ENCODE measurements at places on chromosomes 7 and 10.

- DNase-seq: no peak
Measured at GRCh38 chr10:124994573-124995473, 52.9 kb downstream of the ZRANB1 start.

- no peak for DNase-seq
Measured at GRCh38 chr7:111093496-111093895, 2.6 kb downstream of the LRRN3 start.

DNA sequence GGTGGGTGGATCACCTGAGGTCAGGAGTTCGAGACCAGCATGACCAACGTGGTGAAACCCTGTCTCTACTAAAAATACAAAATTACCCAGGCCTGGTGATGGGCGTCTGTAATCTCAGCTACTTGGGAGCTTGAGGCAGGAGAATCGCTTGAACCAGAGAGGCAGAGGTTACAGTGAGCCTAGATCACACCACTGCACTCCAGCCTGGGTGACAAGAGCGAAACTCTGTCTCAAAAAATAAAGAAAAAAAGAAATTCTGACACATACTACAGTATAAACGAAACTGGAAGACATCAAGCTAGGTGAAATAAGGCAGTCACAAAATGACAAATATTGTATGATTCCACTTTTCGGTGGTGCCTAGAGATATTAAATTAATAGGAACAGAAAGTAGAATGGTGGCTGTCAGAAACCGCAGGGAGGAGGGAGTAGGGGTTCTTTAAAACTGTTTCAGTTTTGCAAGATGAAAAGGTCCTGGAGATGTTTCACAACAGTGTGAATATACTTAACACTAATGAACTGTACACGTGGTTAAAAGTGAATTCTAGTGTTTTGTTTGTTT is 23.2 kb downstream of the PILRA start:
- DNase-seq: no peak

DNA sequence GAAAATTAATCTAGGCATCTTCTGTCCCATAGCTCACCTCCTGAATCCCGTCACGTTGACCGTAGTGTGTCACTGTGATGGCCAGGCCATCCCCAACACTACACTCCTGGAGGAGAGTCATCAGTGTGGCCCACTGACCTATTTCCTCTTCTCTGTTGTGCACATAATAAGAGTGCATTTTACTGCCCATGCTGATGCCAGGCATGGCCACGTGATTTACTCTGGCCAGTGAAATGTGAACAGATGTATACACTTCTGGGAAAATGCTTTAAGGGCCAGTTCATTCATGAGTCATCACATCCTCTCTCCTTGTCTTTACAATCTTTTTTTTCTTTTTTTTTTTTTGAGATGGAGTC is 101.9 kb upstream of the PIP4K2A start:
- no peak for DNase-seq

- no peak for DNase-seq
Measured at GRCh38 chr7:80247144-80247543, 112.5 kb downstream of the GNAI1 start.

DNA sequence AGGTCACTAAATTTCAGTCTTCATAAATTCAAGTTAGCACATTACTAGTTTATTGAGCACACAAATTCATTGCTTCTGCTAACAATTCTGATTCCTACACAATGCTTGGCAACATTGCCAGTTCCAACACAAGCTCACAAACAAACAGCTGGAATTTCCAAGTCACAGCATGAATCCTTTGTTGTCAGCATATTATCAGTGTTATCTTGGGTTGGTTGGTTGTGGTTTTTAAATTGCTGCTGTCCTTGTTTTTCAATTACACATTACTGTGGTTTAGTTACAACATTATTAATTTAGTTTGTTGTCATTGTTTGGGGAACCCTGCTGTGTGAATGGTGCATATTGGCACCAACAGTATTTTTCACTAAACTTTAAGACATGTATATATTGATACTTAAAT is 86.0 kb upstream of the ARID5B start:
- DNase-seq: no peak

DNA sequence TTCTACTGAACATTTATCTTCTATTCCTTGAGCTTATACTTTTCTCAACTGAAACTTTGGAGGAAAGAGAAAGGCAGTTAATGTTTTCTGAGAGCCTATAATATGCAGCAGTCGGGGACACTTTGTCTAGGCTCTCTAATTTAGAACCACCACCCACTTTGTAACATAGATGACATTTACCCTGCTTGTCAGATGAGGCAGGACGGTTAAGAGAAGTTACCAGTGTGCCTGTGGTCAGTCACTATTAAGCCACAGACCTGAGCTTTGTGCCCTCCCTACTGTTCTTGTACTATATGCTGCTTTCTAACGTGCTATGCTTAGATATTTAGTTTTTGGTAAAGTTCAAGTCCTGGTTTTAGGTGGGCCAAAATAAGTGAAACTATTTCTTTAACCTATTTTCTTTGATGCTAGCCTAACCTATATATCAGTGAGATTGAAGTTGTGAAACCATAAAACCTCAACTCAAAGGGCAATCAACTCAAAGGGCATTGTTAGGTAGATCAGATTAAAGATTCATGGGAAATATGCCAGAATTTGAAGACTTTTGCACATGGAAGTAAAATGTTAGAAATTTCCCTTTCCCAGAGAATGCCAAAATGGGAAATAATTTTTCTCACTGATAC is 156.5 kb upstream of the AGR3 start:
- DNase-seq: no peak

DNA sequence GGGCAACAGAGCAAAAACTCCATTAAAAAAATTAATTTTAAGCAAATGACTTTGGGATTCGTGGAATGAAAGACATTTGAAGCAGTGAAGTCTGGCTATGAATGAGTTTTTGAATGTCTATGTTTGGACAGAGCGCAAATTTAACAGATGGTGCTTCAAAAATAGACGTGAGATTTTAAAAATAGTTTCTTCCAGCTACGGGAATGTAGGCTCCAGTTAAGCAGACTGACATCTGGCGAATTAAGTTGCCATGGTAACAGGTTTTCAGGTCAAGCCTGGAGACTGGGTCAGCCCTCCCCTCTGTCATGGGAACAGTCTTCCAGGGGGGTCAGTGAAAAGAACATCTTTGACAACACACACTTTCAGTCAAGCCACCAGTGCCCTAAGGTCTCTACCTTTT is 62.0 kb downstream of the MYOF start:
- no peak for DNase-seq

DNA sequence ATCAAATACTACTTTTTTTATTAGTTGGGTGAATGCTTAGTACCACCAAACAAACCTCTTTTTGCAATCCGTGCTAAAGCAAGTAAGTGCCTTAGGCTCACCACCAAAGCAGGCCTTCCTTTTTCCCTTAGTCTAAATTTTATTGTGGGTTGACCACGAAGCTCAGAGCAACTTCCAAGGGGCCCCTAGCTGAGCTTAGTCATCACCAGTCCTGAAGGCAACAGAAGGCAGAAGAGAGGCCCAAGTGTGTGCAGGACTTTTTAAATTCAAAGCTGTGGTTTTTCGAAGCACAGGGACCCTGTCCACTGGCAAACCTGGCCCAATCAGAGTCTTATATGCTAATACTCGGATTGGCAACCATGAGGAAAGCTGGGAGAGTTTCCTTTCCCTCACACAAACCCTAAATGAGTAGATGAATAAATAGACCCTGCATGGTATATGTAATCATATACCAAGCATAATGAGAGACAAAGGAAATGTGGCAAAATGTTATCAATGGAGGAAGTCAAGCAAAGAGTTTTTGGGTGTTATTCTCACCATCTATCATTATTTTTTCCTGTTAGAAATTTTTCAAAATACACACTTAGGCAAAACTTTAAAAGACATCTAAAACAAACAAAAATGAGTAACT is 453.2 kb upstream of the GALNT17 start:
- no peak for DNase-seq

DNA sequence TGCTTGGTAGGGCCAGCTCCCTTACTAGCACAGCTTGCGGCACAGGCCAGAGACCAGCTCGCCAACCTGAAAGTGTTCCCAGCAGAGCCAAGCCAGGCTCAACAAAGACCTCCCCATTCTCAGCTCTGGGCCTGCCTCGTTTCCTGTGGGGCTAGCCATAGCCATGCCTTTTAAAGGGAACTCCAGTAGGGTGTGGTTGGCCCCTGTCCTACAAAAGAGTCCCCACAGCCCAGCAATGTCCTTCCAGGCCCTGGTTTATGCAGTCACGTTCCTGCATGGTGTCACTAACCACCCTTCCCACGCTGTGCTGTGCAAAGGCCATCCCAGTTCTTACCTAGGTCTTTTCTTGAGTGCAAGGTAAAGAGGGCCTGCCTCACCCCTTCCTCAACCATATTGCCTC is 87.8 kb upstream of the LRRC4 start:
- no peak for DNase-seq

GRCh38 chr7:68542831-68543230 is 1055.4 kb upstream of the AUTS2 start:
- no peak for DNase-seq

DNA sequence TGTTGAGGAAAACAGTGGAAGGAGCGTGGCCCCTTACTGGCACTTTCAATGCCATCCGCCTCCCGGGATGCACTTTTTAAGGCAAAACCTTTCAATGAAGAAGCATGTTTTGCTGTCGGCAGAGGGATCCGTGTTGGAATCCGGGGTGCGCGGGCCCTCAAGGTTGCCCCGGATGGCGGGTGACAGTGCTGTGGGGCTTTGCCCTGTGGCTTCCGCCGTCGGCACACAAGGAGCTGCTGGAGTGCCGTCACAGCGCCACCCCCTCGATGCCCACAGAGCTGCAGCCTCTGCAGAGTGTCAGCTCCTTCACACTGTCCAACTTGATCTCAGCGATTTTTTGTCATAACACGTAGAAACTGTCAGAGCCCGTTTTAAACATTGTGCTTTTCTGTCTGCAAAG is 59.0 kb downstream of the NKX6-2 start:
- DNase-seq: no peak

DNA sequence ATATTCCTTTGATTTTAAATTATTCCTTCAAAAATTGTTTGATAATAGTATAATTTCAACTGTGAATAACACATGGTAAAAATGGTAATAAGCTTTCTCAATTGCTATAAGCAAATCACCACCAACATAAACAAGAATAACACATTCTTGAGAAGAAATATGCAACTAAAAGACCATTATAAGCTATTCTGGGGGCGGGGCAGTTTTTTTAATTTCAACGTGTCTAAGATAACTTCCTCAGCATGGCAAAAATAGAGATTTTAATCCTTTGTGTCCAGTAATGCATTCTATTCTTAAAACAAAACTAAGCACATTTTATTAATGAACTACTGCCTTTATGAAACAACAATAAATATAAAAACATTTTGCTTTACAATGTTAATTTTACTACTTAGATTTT is 1.5 kb downstream of the DNAJC12 start:
- DNase-seq: no peak

GRCh38 chr7:45160417-45160881 is 2.9 kb downstream of the RAMP3 start:
- no peak for DNase-seq

DNA sequence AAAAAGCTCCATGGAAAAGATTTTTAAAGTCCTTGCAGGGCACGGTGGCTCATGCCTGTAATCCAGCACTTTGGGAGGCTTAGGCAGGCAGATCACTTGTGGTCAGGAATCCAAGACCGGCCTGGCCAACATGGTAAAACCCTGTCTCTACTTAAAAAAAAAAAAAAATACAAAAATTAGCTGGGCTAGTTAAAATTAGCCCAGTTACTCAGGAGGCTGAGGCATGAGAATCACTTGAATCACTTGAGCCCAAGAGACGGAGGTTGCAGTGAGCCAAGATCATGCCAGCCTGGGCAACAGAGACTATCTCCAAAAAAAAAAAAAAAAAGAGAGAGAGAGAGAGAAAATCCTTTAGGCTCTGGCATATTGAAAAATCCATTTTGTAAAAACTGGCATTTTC is 61.9 kb downstream of the CCDC6 start:
- no peak for DNase-seq

GRCh38 chr7:101973130-101973529 is 155.7 kb downstream of the CUX1 start:
- no peak for DNase-seq

GRCh38 chr7:31811650-31812461 is 124.8 kb downstream of the PPP1R17 start:
- DNase-seq: no peak

DNA sequence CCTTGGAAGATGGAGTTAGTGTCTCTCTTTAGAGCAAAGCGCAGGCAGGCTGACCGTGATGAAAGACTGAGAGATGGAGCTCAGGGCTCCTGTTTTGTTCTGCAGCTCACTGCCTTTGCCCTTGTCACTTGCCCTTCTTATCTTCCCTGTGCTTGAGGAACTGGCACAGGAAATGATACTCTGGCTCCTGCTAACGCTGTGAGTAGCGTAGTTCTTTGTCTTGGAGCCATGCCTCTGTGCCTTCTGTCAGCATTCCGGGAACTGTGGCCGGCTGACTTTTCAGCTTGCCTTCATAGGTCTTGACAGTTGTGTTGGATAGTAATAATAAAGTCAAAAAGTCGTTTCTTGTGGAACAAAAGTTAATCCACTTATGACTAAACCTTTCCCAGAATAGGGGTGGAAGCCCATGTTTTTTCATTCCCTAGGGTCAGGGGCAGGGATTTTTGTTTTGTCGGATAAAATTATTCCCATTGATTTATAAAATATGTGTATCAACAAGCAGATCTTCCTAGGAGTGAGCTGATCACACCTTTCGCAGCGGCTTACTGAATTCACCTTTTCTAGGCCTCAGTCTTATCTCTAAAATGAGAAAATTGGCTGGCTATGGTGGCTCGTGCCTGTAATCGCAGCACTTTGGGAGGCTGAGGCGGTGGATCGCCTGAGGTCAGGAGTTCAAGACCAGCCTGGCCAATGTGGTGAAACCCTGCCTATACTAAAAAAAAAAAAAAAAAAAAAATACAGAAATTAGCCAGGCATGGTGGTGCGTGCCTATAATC is 16.6 kb upstream of the TMEM236 start:
- no peak for DNase-seq

- DNase-seq: no peak
Measured at GRCh38 chr10:132837905-132838304, 52.0 kb upstream of the NKX6-2 start.

GRCh38 chr7:19107356-19108146 is 9.9 kb downstream of the TWIST1 start:
- DNase-seq: no peak

DNA sequence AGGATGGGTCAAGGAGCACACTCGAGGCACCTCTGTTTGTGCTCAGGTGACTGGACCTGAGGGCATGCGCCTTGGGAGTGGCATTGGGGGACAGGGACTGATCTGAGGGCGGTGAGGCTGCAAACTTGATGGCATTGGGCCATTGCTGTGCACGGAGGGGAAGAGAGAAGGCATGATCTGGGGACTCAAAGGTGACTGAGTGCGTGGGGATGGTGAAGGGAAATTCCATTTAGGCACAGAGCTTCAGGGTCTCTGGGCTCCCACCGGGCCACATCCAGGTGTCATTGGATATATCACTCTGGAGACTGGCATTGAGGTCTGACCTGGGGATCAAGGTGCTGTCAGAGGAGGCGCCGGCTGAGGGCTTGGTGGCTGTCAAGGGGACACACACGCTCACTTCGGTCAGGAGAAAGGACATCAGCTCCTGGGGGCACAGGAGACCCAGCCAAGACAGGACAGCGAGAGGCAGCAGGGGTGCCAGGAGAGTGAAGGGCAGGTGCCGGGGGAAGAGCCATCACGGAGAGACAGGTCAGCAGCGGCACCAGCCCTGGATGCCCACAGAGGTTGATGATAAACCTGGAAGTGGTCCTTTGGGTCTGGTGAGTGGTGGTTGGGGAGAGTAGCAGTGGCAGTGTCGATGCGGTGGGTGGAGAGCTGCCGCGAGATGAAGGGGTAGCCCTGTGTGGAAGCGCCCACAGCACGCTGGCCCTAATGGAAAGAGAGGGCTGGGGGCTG is 5.5 kb downstream of the ADCK2 start:
- DNase-seq: no peak

All from activated naive CD4-positive, alpha-beta T cell (primary cell).